NCI-H2081 (cell line): ENCODE measurements at places on chromosomes 5 and 9.

- no peak for DNase-seq
Observed at GRCh38 chr9:76545191-76545590, 86.2 kb downstream of the GCNT1 start.

- DNase-seq: no peak
Observed at GRCh38 chr9:109974143-109974917, 194.3 kb downstream of the PALM2AKAP2 start.

GRCh38 chr5:14902826-14903560, 31.4 kb upstream of the ANKH start:
- DNase-seq: no peak

GRCh38 chr5:167392240-167392639, 899.2 kb upstream of the WWC1 start:
- DNase-seq: no peak

GRCh38 chr9:105510024-105510423, 47.9 kb upstream of the FKTN start:
- no peak for DNase-seq

DNA sequence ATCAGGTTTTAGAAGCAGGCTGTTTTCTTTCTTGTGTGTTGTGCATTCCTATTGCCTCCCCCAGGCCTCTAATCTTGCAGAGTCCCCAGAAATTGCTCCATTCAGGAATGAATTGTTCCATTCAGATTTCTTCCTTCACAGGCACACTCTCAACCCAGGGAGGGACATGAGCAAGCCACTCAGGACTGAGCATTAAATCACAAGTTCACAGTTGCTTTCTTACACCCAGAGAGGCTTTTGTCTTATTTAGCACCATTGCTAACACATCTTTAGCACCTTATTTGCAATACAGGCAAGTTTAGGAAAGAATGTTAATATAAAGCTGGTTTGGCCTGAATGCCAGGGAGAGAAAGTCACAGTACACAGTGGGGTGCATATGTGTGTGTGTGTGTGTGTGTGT, 221.4 kb downstream of the RAB3C start:
- no peak for DNase-seq

- DNase-seq: no peak
Observed at GRCh38 chr9:3773362-3774060, 247.7 kb upstream of the RFX3 start.
